ENCODE measurements at places on chromosomes 6 and 20.

- DNase-seq: no peak
These were observed 105.1 kb downstream of the TOX2 start for GRCh38 chr20:44019638-44020335.

DNA sequence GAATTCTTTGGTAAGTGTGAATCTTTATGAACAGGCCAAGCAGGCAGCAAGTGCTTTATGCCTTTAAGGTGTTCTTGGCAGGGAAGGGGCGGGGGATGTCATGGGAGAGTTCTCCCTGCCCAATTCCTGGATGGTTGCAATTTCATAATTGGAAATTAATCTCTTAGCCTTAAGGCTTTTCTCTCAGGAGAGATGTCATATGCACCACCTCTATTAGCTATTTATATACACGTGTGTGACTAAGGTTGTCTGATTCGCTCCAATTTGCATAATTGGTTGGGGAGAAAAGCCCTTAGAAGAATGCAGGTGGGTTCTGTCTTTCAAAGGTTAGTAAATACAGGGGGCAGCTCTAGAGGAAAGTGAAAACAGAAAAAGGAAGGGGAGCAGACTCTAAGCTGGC lies 5.2 kb upstream of the ENPP5 start:
- no peak for DNase-seq

DNA sequence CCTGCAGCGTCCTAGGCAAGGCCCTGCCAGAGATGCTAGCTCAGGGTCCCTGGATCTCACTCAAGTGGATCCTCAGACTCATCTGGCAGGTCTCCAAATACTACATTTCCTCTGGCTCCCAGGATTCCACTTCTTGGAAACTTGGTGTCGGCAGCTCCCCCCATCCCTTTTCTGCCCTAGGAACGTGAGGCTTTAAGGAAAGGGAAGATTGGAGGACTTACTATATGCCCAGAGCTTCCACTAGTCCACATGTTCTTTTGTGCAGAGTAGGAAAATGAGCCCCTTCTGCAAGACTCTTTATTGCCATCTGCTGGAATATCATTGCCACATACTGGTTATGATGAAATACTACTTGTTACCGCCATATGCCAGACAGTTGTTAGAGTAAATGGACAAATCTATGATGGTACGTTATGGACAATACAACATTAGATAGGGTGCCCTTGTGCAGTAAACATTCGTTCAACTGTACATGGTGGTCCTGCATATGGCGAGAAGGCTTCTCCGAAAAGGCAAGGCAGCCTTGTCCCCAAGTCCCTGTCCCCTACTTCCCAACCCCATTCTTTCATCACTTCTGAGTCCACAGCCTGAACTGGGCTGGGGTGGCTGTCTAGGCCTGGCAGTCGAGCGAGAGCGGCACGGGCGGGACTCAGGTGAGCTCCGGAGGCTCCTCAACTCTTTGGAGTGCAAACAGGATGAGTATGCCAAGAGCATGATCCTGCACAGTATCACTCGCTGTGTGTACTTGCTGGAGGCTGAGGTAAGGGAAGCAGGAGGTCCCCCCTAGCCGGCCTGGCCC lies 780 bp downstream of the ARMC12 start:
- DNase-seq: no peak

- no peak for DNase-seq
These were observed 381.9 kb upstream of the CITED2 start for GRCh38 chr6:139756381-139756780.

DNA sequence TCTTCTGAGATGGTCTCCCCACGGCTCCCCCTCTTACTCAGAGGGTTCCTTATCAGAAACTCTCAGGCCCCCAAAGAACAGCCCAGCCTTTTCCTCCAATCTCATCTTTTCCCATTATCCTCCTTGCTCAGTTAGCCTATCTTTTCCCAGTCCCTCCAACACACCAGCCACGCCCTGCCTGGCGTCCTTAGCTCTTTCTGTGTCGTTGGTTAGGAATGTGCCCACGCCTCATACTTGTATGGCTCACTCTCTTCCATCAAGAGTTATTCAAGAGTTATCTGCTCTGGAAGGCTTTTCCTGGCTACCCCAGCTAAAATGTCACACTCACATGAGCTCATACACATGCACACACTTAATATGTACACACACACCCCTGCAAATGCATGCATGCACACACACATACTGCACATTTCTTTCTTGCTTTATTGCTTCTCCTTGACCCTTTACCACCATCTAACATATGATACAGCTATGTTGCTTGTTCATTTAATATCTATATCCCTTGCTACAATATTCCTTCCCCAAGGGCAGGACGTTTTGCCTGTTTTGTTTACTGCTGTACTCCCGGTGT lies 37.6 kb downstream of the SLC2A10 start:
- DNase-seq: no peak

- DNase-seq: no peak
These were observed 17.6 kb downstream of the NTSR1 start for GRCh38 chr20:62726276-62726675.

- no peak for DNase-seq
These were observed 46.6 kb upstream of the UST start for GRCh38 chr6:148700047-148700715.

- DNase-seq: no peak
These were observed 203.3 kb downstream of the EYA2 start for GRCh38 chr20:47097691-47098622.

DNA sequence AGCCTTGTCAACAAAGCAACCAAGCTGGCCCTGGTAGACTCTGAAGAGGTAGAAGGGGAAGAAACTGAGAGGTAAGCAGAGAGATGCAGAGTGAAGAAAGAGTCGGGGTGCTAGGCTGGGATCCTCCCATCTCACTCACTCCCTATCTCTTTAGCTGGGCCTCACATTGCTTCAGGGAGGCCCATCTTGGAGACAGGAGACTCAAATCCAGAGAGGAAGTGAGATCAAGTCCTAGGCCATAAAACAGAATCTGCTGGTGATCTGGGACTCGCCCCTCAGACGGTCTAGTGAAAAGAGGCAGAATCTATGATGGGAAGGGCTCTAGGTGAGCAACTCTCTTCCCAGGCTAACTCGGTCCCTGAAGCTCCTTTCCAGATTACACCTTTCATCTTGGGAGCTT lies 659 bp upstream of the GUCA1B start:
- no peak for DNase-seq

GRCh38 chr20:14799545-14800216 lies 462.3 kb upstream of the FLRT3 start:
- no peak for DNase-seq

DNA sequence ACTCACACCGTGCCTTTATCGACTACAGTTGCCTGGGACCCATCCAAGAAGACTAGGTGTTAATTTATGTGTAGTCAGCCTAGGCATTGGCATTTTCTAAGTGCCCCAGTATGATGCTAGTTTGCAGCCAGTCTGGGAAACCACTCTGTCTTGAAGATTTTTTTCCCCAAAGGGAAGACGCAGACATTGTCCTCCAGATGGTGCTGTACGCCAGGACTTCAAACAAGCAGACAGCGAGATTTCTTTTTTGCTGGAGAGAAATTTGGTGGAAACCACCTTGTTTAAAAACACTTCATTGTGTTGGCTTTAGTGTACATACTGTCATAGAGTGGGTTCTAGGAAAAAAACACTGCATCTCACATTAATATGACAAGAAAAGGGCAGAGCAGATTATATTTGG lies 30.0 kb downstream of the ALDH5A1 start:
- no peak for DNase-seq

DNA sequence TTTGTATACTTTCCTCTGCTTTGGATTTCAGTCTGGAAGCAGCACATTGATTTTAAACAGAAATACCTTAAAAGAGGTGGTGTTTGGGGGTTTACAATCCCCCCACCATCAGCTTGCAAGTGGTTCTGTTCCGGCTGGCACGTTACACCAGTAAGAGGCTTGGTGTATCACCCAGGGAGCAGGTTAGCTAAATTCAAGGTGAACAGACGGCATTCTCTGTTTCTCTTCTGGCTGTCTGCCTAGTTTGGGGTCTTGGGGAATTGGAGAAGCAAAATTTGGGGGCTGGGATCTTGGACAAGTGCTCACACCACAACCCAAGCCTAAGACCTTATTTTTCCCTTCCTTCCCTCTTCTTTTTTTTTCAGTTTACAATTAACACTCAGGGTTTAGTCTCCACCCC lies 7.5 kb upstream of the APCDD1L start:
- DNase-seq: no peak

GRCh38 chr6:5776706-5777390 lies 229.9 kb downstream of the NRN1 start:
- no peak for DNase-seq

DNA sequence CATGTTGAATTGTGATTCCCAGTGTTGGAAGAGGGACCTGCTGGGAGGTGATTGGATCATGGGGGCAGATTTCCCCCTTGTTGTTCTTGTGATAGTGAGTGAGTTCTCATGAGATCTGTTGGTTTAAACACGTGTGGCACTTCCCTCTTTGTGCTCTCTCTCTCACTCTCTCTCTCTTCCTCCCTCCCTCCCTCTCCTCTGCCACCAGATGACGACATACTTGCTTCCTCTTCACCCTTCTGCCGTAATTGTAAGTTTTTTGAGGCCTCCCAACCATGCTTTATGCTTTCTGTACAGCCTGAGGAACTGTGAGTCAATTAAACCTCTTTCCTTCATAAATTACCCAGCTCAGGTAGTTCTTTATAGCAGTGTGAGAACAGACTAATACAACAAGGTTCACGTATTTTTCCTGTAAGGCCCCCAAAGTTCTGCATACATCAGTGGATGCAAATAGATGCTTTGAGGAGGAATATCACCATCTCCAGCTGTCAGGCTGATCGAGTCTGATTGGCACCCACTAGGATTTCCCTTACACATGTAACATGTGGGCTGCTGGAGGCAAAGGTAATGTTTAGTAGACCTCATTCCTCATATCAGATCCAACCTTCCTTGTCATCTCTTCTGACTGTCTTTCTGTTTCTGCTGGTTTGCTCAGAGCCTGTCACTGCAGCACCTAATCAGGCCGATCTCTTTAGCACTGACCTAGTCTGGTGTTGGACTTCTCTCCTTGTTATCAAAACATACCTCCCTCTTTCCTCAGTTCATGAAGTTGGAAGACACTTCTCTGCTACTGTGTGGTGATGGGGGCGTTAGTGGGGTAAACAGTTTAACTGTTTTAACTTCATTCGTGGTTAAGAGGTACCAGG lies 54.3 kb upstream of the BACH2 start:
- DNase-seq: no peak

Data from stimulated activated CD8-positive, alpha-beta memory T cell treated with anti-CD3 and anti-CD28 coated beads, Interleukin-12 subunit alpha, Interleukin-12 subunit beta, amount 100 ng/mL, for 1 hour (primary cell).